ENCODE measurements at places on chromosomes 16 and 17.
A peak's percentile ranks its signal among the peaks of the same experiment; 100 is the strongest.

DNA sequence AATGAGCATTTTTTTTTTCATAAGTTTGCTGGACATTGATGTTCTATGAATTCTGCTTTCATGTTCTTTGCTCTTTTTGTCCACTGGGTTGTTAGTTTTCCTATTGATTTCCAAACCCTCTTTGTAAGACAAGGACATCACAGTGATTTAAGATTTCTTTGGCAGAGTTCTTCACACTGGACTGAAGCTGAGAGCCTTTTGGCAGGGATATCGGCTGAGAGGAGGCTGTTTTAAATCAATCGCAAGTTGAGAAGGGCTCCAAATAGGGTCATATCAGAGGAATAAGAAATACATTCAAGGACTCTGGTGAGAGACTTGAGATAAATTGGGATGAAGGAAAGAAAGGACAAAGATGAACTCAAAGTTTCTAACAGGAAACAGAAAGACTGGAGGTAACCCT, 165.8 kb upstream of the AXIN2 start:
- DNase-seq, result no peak

DNA sequence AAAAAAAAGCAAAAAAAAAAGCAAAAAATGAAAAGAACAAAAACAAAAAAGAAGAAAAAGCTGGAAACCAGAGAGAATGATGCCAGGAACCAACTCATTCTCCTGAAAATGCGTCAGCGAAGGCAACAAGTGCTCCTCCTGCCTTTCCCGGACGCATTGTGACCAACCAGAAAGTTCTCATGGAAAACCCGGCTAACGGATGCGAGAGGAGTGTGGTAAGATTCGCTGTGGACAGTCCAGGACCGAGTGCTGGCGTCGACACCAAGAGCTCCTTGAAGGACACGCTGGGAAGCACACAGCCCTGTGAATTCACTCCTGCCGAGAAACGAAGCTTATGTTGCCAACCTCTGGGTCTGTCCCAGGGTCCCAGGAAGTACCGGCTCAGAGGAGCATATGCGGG, 43.4 kb downstream of the METRNL start:
- no peak for DNase-seq

GRCh38 chr16:14427371-14427948, 202.6 kb downstream of the PARN start:
- no peak for DNase-seq

- peak; percentile 93 for DNase-seq
Measured at GRCh38 chr17:63698886-63699637, 863 bp downstream of the LIMD2 start.

DNA sequence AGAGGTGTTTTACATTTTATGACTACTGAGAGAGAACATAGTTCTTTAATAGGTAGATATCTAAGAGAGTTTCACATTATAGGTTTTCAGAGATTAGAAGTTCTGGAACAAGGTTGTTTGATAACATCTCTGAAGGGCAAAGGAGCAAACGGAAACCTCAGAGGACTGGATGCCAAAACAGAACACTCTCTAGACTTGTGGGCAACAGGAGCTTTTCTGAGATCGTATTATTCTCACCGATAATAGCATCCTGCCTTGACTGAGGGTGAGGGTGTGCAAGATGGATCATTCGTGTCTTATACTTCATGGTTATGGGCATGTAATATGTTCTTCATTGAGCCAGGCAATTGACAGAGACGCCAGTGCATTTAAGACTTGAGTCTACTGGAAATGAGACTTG, 234.8 kb downstream of the IRX3 start:
- DNase-seq, result no peak

- DNase-seq, result no peak
Measured at GRCh38 chr16:82699711-82700495, 73.1 kb downstream of the CDH13 start.

DNA sequence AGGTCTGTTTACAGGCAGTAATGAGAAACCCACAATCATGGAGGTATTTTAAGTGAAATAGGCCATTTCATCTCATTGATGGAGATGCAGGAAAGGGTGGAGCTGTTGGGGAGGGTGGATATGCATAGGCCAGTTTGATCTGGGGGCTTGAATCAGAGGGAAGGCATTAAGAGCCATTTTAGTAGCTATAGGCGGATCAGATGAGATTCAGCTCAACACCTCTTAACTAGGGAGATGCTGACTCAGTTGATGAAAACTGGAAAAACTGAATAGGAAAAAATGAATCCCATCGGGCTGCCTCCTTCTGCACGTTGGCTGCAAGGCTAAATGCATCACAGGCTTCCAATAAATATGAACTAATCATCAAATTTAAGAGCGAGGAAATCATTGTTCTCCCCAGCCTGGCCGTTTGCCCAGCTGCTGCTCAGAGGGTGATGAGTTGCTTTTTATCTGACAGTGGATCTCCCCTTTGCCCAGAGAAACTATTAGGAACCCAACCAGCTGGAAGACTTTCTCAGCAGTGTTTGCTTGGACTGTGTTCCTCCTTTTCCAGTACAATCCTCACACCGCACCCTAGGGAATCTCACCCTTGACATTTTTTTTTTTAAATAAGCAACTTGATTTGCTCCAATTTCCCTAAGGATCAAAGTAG, 149.6 kb downstream of the SOX9 start:
- no peak for DNase-seq

- DNase-seq, result no peak
Measured at GRCh38 chr17:70053241-70054234, 21.5 kb upstream of the KCNJ16 start.

- DNase-seq, result no peak
Measured at GRCh38 chr17:50265212-50265611, 9.1 kb upstream of the TMEM92 start.

- no peak for DNase-seq
Measured at GRCh38 chr17:79224476-79224875, 149.9 kb downstream of the ENGASE start.

- DNase-seq, result no peak
Measured at GRCh38 chr17:21524211-21524591, 148.0 kb downstream of the KCNJ12 start.

DNA sequence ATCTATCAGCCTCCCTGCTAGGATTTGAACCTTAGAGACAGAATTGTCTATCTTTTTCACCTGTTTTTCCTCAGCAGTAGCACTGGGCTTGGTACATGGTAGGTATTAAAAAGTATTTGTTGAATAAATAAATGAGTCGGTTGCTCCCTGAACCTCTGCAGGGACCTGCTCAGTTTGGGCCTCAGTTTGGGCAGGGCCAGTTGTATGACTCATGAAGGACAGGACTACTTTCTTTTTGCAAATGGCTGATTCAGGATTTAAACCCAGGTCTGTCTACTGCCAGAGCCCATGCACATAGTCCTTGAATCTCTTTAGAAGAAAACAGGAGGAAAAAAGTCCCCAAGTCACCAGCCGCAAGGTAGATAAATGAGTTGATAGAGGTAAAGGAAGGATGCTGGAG, 3.1 kb downstream of the MMP2 start:
- DNase-seq, result no peak

GRCh38 chr16:20510323-20510722, 59.0 kb downstream of the ACSM2A start:
- DNase-seq, result no peak

DNA sequence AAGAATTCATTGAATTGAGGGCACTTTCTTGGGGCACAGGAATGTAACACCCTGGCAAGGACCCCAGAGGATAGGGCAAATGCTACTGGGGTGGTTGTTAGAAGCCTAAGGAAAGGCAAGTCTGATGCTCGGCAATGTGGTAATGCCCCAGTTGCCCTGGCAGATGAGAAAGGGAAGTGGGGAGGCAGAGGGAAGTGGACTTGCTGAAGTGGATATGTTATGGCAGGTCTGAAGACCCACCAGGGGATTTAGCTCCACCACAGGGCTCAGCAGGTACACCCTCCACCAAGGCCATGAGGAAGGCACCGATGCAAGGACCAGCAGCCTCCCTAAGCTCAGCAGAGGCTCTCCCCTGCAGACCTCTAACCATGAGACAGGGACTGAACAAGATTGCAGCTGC, 184.8 kb downstream of the IRX5 start:
- DNase-seq, result no peak

GRCh38 chr16:78045865-78046581, 23.7 kb downstream of the CLEC3A start:
- DNase-seq, result no peak

DNA sequence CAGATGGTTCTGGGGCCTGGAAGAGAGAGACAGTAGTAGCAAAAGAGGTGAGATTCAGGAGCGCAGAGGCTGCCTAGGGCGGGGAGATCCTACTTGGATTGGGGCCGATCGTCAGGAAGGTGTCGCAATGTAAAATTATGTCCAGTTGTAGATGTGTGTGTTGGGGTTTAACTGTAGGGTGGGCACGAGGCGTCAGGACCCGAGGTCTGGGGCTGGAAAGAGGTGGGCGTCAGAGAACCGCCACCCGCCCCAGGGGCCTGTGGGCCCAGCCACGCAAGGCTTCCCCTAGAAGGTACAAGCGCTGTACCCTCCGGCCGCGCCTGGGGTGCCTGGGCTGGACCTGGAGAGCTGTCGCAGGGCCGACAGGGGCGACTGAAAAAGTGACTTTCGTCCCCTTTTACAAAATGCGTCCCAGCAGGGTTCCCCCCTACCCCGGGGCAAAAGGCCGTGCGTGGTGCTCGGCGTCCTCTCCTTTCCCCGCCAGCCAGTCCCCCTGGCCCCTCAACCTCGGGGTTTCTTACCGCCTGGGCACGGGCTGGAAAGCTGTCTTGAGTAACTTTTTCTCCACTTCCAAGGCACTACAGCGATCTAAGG, 2.8 kb downstream of the IRX3 start:
- DNase-seq, result no peak

DNA sequence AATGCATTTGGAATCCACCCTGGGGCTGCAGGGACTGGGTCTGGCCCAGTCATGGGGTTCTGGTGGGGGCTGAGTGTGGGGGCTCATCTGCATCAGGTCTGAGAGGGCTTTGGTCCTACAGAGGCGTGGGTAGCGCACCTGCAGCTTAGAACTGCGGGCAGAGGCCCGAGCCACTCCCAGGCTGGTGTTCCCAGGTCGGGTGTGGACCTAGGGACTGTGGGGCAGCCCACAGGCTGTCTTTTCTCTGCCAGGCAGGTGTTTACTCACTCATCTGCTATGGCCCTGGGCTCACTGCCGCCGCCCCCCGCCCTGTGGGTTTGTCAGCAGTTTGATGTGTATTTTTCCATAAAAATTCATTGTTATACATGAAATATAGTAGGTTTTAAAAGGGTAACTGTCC, 27.0 kb upstream of the DOC2B start:
- no peak for DNase-seq

DNA sequence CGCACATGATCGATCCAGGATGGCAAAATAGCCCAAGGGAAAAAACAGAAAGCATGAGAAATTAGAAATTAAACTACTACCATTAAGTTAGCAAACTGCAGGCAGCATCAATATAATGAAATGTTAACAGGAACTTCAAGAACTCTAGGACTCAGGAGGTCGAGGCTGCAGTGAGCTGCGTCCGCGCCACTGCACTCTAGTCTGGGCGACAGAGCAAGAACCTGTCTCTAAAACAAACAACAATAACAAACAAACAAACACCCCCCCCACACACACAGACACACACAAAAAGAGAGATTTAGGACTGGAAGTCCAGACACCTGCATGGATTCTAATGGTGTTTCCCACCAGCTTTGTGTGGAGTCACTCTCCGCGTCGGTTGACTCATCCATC, 525 bp upstream of the SEPHS2 start:
- no peak for DNase-seq

Data from naive thymus-derived CD8-positive, alpha-beta T cell (primary cell).